ENCODE measurements at places on chromosomes 7 and 10.

GRCh38 chr10:71742301-71743088, 22.9 kb upstream of the C10orf105 start:
- no peak for DNase-seq

DNA sequence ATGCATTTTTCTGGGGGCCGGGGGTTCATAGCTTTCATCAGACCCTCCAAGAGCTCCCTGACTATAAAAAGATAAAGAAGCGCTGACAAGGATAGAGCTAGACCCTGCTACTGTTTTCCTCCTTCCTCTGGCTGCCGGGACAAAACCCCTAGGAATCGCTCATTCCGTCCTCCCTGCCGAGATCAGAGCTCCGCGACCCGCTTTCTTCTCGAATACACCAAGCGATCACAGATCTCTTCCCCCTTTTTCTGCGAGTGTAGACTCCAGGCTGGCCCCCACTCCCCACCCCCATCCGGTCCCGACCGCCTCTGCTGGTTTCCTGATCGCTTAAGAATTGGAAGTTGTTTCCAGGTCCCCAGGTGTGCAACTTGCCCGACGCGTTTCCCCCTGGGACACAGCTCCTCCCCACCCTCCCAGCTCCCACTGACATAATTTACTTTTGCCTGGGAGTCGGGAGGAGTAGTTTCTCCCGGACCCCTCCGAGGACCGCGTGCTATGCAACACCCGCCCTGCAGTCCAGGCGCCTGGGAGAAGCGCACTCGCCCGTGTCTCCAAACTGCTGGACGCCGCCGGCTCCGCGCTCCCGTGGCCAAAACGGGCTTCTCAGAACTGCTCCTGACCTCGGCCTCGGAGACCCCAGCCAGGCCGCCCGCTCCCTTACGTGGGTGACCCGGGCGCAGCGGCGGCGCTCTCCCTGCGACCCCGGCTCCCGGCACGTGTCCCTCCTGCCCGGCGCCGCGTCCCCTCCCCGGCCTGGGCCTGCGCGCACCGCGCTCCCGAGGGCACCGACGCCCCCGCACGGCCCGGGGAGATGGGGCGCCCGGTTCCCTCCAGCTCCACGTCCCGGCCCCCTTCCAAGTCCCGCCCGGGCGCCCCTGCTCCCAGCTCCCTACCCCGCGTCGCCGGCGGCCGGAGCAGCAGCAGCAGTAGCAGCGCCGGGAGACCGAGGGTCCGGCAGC, 552 bp downstream of the IL15RA start:
- DNase-seq = peak; percentile 28

DNA sequence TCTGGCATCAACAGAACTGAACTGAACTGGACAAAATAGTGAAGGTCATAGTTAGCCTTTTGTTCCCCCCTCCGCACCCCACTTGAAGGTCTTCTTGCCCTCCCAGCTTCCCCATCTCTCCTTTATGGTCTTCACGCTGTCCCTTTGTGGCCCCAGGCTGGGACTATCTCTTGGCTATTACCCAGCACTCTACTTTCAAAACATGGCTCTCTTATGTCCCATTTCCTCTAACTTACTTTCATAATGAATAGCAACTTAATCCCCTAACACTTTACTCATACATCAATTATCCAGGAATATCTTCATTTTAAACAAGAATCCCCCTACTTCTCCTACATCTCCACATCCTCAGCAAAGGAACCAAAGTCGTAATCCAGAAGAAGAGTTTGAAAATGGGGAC, 135.3 kb upstream of the ITGB1 start:
- DNase-seq = no peak

- DNase-seq = no peak
Observed at GRCh38 chr7:83684928-83685327, 36.0 kb upstream of the SEMA3E start.

DNA sequence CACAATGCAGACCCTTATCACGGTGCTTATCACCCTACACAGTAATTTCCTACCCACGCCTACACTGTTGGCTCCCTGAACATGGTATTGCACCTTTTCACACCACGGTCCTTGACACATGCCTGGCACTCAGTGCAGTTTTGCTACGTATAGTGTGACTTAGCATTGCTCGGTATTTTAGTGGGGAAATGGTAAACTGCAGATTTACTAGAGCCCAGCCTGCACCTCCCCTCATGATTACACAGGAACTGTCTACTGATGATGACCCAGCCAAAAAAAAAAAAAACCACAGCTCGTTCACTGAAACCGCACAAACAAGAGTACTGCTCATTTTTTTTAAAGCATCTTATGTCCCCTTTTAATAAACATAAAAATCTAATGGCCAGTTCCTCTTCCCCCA, 124.2 kb upstream of the ZNF746 start:
- no peak for DNase-seq

DNA sequence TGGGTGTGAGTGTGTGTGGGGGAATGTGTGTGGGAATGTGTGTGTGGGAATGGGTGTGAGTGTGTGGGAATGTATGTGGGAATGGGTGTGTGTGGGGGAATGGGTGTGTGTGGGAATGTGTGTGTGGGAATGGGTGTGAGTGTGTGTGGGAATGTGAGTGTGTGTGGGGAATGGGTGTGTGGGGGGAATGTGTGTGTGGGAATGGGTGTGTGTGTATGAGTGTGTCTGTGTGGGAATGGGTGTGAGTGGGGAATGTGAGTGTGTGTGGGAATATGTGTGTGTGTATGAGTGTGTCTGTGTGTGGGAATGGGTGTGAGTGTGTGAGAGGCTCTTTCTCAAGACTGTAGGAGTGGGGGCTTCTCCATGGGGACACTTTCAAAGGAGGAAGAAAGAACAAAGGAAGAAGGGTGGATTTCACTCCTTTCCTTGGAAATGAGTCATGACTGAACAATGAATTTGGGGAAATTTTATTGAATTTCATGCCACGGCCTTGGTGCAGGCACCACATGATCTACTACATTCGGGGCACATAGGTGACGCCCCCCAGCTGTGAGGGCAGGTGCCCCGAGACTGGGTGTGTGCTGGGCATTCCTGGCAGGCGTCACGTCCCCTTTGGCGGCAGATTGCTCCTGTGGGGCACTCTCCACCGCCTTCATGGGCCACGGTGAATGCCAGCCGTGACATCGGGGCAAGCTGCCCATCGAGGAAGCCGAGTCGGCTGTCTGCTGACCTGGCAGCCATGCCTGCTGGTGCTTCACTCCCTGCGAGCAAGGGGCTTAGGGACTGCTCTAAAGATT, 88.8 kb upstream of the INSIG1 start:
- DNase-seq = no peak

- no peak for DNase-seq
Observed at GRCh38 chr10:124022066-124022465, 71.3 kb downstream of the CHST15 start.

GRCh38 chr7:87918740-87919139, 15.3 kb upstream of the ADAM22 start:
- no peak for DNase-seq

GRCh38 chr10:17730667-17731066, 21.3 kb upstream of the TMEM236 start:
- DNase-seq = no peak

DNA sequence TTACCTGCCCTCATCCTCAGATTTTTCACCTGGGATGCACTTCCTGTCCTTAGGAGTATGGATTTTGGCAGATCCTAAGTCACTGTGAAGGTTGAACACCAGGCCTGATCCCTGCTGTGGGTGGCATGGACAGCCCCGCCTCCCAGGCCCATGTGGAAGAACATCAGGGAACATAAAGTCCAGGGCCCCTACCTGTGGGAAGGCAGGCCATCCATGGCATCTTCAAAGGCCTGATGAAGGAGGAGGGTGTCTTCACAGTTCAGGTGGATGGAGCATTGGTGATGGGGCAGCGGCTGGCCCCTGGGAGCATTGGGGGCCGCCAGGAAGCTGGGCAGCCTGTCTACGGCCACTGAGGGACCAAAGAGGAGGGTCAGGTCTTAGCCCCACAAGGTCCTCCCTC, 24.6 kb downstream of the PYROXD2 start:
- DNase-seq = no peak

DNA sequence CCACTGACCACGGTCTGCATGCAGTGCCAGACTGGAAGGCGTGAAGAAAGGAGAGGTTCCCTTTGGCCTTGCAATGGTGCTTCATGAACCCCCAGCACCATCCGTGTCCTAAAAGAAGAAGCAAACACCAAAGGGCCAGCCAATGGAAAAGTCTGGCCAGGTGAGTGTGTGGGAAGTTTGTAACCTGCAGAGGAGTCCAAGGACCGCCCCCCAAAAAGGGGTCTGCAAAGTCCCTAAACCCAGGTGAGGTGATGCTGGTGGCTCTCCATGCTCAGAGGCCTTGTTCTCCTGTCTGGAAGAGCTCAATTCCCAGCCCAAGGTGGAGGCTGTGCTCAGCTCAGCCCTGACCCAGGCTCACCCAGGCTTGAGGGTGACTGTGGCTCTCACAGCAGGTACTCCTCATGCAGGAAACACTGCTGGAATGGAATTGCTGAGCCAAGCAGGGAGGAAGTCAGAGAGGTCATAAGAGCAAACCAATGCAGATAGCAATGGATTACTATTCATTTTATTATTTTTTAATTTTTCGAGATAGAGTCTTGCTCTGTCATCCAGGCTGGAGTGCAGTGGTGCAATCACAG, 52.4 kb upstream of the NANOS1 start:
- no peak for DNase-seq

DNA sequence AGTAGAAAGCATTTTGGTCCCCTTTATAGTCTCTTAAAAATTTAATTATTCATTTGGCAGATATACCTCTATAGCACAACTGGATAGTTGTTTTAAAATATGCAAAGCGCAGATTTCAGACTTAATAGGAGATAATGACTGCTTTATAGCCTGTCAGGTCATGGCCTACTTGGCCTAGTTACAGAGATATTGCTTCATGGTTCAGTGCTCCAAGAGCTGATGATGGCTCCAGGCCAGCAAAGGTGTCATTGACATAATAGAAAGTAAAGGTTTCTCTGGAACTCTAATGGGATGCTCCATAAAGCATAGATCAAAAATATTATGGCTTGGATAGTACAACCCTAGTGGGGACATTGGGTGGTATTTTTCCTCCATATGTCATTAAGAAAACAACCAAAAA, 285.7 kb downstream of the NXPH1 start:
- DNase-seq = no peak

DNA sequence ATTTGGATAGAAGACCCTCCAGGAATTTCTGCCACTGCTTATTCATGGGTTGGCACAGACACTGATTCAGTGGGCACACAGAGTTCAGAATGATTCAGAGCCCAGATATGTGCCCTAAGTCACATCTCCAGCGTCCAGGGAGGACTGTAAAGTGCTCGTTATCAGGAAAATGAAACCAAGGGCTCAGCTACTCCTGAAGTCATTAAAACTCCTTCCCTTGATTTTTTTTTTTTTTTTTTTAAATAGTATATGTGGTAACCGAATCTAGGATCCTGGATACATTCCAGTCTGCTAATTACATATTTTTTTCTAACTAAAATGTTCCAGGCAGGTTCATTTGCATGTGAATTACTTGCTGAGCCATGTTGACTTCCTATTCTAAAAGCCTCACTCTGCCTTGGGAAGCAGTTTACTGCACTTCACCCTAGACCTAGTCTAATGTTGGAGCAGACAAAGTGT, 34.7 kb downstream of the MET start:
- peak; percentile 77 for DNase-seq

DNA sequence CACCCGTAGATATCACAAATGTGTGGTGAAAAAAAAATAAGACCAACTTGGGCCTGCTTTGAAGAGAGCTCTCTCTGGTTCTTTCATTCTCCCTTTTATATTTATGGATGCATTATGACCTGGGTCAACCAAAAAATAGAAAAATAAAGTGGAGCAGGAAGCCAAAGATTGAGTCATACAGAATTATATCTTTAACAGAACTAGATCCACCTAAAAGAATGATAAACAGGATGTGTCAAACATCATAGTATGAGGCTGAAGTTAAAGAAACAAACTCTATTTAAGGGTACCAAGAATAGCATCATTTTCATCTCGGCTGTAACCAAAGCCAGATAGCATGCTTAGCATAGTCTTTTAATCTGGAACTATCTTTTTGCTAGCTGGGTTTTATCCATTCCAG, 28.8 kb upstream of the NMT2 start:
- DNase-seq = peak; percentile 72

GRCh38 chr7:86534641-86535040, 109.1 kb upstream of the GRM3 start:
- DNase-seq = no peak

DNA sequence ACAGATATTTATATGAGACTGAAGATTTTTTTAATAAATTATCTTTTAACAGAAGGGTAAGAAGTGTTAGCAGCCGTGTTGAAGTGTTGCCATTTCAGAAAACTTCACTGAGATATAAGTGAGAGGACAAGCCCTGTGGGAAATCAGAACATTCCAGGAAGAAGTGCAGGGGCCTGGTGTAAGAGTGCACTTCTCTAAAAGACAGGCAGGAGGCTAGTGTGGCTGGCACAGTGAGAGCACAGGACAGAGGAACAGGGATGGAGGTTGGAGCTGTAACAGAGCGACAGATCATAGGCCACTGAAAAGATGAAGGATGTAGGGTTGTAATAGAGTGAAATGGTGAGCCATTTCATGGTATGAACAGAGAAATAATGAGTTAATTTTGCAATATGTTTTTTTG, 608.9 kb downstream of the SORCS1 start:
- DNase-seq = no peak

DNA sequence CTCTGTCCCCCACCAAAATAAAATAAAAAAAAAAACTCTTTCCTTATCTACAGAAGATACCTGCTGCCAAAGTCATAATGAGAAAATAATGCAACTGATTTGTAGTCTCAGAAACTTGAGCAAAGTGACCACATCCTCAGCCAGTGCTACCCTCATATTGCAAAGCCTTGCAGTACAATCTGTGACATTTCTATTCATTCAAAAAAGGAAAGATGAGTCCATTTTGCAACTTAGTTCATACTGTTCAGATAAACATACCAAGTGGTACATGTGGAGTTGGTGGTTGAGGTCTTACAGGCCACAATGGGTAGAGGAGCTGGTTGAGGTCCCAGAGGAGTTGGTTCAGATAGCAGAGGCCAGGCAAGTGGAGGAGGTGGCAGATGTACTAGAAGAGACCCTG, 6.5 kb upstream of the EIF5AL1 start:
- no peak for DNase-seq

- DNase-seq = no peak
Observed at GRCh38 chr7:108327353-108327752, 128.9 kb downstream of the NRCAM start.

- DNase-seq = peak; percentile 35
Observed at GRCh38 chr7:143015926-143016490, 10.9 kb downstream of the OR9A2 start.

Data from foreskin fibroblast (primary cell).